Cerebellum (tissue), 4 donors: ENCODE measurements at places on chromosomes 2 and 18.

DNA sequence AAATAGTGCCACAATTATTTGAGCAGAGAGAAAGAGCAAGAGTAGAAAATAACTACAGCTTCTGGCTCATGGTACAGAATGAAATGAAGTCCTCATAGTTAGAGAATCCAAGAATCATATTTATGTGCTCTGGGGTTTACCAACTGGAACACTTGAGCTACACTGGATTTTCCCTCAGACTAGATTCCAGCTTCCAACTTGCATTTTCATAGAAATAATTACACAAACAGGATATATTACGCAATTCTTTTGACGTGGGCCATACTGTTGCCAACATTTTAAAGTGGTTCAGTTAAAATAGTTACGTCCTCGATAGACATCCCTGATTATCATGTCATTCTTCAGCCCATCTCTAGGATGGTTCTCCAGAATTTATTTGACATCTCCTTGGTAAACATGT, 129.2 kb downstream of the ETAA1 start:
- DNase-seq, result no peak

DNA sequence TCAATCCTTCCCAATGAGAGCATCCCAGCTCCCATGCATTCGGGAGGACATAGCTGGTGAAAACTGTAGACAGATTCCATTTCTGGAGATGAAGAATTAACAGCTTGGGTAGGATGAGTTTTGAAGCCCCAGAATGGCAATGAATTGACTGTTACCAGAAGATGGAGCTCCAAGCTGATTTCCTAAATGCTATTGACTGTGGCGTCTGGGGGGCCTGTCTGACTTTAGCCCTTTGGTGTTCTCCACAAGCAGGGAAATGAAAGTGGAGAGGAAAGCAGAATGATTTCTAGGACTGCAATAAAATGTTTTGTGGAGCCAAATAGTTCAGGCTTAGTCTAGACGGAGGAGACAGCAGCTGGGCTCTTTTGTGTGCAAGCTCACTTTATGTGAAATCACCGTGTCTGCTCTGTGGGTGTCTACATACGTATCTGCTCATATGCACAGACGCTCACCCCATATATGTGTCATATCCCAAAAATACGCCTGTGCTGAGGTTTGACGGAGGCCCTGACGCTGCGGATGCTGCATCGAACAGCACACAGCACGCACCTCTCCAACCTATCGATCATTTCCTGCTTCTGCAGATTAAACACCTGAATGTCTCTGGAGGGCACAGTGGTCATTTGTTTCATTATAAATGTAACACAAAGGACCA, 166.4 kb upstream of the PXDN start:
- DNase-seq, result peak; percentile 73

- DNase-seq, result no peak
Observed at GRCh38 chr2:58866040-58866439, 624.9 kb upstream of the FANCL start.

DNA sequence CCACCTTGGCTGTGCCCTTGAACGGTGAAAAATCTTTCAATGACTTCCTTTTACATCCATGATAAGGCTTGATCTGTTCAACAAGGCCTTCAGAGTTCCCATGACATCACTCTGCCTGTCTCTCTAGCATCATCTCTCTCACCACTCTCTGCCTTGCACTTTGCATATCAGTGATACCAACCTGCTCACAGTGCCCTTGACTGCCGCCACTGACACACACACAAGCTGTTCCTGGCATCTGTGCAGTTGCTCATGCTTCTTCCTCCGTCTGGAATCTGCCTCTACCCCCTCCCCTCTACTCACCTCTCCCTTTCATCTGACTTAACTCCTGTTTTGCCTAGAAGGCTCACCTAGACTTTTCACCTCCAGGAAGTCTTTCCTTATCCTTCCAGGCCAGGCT, 79.1 kb upstream of the SEC11C start:
- no peak for DNase-seq

GRCh38 chr2:216849987-216850386, 9.9 kb downstream of the TNP1 start:
- DNase-seq, result no peak

DNA sequence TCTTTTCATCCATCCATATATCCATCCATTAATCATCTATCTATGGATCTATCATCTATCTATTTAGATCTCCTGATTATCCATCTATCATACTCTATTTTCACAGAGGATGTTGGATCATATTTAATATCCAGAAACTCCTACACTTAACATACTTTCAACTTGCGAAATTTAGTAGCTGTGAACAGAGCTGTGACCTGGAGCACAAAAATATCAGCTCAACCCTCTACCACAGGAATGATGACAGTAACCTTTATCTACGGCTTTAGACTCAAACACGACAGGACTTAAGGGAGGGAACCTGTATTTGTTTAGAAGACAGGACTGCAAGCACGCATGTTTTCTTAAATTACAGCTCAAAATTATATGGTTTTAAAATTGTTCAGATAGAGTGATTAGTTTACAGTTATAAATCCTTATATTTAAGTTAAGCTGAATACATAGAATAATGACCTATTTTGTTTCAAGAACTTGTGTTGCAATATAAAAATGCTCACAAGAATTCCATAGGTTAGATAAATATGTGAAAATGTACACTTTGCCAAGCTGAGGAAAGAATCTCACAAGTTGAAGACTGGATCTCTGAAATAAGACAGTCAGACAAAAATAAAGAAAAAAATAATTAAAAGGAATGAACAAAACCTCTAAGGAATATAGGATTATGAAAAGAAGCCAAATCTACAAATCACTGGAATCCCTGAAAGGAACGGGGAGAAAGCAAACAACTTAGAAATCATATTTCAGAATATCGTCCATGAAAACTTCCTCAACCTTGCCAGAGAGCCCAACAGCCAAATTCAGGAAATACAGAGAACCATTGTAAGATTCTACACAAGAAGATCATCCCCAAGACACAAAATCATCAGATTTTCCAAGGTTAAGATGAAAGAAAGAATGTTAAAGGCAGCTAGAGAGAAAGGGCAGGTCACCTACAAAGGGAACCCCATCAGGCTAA, 142.0 kb downstream of the COL6A3 start:
- no peak for DNase-seq

- no peak for DNase-seq
Observed at GRCh38 chr2:54290356-54291025, 34.5 kb upstream of the TSPYL6 start.

DNA sequence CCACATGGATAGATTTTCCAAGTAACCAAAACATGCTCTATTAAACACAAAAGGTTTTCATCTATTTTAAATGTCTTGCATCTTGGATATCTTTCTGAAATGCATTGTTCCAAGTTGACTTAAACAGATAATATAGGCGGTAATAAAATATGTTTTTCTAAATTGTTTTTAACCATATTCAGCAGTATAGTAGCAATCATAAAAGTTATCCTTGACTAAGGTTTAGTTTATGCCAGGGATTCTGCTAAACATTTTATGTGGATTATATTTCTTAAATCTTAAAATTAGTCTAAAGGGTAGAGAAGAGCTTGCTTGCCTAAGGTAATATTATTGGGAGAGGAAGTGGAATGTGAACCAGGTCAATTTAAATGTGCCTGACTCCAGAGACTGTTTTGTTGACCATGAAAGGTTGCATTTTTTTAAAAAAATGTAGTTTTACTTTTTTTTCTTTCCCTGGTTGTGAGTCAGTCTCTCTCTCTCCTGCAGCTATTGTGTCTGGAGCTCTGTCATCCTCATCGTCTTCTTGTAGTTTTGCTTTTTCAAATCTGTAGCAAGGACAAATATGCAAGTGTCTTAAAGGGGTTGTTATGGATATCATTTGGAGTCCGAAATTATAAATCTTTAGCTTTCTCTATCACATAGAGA, 309.1 kb upstream of the COL3A1 start:
- DNase-seq, result no peak

GRCh38 chr18:34818064-34818463, 108.0 kb downstream of the DTNA start:
- DNase-seq, result no peak

DNA sequence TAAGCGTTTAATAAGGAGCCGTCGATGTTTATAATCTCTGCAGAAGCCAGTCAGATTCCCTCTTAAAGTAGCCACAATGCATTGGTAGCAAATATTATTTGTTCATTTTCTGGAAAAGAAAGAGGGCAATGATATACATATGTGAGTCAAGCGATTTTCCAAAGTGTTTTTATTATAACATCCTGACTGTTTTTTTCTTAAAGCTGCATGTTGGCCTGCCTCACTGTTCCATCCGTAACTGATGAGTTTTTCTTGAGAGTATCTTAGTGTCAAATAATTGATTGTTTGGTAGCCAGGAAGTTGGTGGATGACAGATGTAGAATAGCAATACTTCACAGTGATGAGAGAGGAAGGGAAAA, 3.7 kb downstream of the TSHZ1 start:
- no peak for DNase-seq

DNA sequence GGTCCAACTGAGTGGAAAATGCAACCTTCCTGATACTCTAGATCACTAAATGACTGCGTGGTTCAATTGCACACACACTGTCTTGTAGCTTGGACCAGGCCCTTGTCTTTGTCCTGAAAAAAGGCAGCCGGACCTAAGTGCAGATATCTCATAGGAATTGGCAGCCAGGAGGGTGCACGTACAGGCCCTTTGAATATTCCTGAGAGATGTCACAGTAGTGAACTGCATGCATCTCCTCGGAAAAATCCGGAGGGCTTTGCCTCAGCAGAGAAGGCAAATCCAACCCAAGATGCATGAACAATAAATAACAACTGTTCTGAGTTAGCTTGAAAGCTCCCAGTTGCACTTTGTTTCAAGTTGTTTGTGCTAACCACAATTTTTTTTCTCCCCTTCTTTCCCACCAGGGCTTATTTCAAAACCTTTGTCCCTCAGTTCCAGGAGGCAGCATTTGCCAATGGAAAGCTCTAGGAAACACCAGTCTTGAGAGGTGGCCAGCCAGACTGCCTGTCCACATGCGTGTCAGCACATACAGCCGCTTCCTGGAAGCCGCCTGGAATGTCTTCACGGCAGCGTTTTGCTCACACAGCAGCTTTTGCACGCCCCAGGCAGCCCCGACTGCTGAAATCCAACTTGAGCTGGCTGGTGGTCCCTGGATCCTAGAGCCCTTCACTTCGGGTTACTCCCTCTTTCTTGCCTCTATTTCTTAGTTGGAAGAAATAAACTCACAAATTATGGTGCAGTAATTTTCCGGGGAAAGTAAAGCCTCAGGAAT, 54.4 kb upstream of the FOSL2 start:
- no peak for DNase-seq

- no peak for DNase-seq
Observed at GRCh38 chr18:68262690-68263294, 452.1 kb downstream of the TMX3 start.

- no peak for DNase-seq
Observed at GRCh38 chr18:2981212-2981728, 31.7 kb downstream of the LPIN2 start.

DNA sequence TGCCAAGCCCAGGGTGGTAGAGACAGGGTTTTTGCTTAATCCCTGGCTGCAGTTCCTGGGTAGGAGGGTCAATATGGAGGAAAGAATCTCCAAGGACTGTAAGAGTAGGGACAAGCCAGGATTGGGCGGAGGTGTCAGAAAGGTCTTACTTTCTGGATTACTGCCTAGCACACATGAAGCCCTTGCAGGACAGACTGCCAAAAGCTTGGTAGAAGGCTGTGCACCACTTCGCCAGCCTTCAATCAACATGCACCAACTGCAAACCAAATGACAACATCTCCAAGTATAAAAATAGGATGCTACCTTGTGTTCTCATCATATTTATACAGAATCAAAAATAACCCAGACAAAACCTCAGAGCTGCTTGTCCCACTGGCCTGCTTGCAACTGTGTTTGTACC, 3.7 kb downstream of the ZNF142 start:
- no peak for DNase-seq

DNA sequence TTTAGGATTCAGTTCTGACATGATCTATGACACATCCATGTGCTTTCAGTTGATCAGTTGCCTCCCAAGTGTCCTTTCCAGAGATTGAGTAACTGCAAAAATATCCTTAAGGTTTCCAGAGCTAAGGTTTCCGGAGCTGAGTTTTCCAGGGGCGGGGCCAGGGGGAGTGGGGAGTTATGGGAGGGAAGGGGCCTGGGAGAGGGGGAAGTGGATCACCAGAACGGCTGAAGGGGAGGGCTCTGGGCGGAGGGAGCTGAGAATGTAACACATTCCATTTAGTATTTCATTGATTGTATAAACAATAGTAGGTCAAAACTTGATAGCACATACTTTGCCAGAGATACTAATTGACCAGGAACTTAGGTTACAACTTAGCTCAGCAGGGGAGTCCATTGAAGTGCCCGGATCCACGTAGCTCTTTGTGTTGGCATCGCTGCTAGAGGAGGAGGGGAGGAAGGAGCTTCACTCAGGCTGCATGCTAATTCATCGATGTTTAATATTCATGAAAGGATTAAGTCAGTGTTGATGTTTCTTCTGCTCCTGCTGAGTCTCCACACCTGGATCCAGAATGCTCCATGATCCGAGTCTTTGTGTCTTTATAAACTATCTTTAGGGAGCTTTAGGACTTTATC, 289.8 kb downstream of the ALPK2 start:
- no peak for DNase-seq

GRCh38 chr18:11149441-11150270, at the start of gene PIEZO2:
PIEZO2 (minus strand) TSS chr18:11149569; CDS start chr18:11148588, 981 bp downstream.
- no peak for DNase-seq

DNA sequence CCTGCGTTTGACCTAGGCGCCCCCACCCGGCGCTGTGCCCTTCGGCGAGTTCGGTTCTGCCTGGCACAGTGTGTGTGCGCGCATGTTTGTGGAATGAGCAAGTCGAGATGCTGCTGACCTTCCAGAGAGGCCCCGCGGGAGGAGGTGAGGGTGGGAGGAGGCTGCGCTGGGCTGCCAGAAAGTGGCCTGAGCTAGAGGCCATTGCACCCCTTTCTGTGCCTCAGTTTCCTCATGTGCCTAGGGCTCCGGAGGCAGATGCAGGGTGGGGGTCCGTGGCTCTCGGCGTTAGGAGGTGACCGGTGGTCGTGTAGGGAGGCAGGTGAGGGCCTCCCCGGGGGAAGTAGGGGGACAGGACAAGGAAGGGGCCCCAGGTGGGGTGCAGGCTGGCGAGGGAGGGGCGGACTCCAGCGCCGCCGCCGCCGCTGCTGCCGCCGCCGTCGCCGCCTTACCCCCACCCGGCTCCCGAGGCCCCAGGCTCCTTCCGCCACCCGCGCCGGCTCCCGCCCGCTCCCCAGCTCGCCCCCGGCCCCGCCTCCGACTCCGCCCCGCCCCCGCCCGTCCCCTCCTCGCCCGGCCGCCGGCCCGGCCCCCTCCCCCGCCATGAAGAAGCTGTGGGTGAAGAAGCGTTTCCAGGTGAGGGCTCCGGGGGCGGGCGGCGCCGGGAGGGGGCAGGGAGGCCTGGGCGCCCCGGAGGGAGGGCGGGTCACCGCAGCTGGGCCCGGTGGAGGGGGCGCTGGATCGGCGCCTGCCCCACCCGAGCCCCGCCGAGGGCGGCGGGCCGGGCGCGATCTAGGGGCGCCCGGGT, 7.0 kb downstream of the SPEG start:
- peak; percentile 81 for DNase-seq
